ENCODE measurements at places on chromosomes 4 and X.

GRCh38 chrX:9308426-9308825 is 156.4 kb upstream of the TBL1X start:
- no peak for DNase-seq

DNA sequence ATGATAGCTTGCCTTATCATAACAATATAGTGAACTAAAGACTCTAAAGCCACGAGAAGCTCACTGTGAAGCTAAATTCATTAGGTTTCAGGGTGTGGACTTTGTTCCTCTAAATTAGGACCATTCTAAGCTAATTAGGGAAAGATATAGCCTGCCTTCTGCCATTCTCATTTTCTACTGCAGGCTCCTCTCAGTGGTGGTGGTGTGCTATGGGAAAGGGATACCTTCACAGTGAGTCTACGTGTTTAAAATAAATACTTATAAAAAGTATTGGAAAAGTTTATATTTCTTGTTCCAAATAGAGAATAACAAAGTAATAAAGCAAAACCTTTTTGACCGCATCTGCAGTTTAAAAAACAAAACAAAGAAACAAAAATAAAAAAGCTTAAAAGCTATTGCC is 327.7 kb downstream of the PAPSS1 start:
- no peak for DNase-seq

GRCh38 chrX:39115166-39115565 is 313.9 kb downstream of the MID1IP1 start:
- DNase-seq: no peak

DNA sequence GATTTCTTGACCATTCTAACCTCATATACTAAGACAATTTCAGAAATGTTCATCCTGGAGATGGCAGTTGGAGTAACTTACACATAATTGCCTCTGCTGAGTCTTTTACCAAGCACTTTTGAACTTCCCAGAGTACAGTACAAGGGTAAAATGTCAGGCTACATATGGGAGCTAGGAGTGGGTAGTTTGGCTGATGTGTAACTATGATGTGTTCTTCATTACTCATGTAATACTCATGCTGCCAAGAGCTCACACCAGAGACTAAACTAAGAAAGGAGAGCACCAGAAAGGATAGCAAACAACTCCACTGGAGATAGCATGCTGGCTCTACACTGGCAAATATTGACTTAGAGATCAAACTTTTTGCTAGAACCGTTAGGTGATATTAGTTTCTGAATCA is 194.0 kb downstream of the PDGFRA start:
- no peak for DNase-seq

GRCh38 chr4:154222875-154223274 is 268.7 kb downstream of the DCHS2 start:
- DNase-seq: no peak

- no peak for DNase-seq
These were observed 91.0 kb downstream of the PDE5A start for GRCh38 chr4:119537586-119537985.

GRCh38 chrX:9241427-9241826 is 207.5 kb upstream of the FAM9B start:
- DNase-seq: no peak

All from CD4-positive, alpha-beta T cell treated with Interleukin-4 for 4 hours (primary cell).